ENCODE measurements at places on chromosomes 7 and 10. TPM values are rescaled to one million over a fixed set of nuclear protein-coding genes. Genes with fewer than 3 reads are reported as not detected.
A peak's percentile ranks its signal among the peaks of the same experiment; 100 is the strongest.

The SLC18A2 gene
- total RNA-seq: 1.3 TPM

DNA sequence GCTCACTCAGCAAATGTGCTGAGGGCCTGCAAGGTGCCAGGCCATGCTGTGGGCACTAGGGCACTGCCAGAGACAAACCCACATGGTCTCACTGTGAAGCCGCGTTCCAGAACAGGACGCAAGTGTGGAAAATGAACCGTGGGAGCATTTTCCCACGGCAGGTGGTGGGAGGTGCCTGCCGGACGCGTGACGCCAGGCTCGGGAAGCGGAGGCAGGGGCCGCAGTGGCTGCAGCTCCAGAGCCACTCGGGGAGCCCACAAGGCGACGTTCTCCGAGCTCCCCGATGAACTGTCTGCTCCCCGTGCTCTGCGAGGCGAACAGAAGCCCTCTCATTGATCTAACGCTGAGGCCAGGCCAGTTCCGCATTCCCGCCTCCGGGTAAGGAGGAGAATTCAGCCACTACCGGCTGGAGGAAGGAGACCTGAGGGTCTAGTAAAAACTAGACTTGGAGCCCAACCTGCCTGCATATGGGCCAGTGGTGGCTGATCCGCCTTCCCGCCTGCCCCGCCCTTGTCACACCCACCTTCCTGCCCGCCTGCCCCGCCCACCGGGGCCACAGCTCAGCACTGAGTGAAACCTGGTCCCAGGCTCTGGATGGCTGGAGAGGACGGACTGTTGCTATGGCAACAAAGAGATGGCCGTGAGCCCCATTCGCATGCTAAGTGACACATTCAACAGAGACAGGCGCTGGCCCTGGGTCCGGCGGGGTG lies 13.1 kb downstream of the ADGRA1 start:
- H3K4me3 ChIP-seq: no peak overlapping the region
- peaks cover 9% of the 10 kb centered on the region for H3K27me3 ChIP-seq
- no peak overlapping the region for H3K27ac ChIP-seq
- H3K36me3 ChIP-seq: peaks cover 3% of the 10 kb centered on the region
- DNase-seq: peak; percentile 34

The CYP26C1 gene
- total RNA-seq: 0.31 TPM

- peaks cover 1% of the 10 kb centered on the region for H3K27me3 ChIP-seq
- H3K36me3 ChIP-seq: no peaks in the 10 kb centered on the region
- H3K27ac ChIP-seq: no peak overlapping the region
- no peaks in the 10 kb centered on the region for H3K4me1 ChIP-seq
Measured at GRCh38 chr7:13028036-13028824, 340.8 kb downstream of the ARL4A start.

DNA sequence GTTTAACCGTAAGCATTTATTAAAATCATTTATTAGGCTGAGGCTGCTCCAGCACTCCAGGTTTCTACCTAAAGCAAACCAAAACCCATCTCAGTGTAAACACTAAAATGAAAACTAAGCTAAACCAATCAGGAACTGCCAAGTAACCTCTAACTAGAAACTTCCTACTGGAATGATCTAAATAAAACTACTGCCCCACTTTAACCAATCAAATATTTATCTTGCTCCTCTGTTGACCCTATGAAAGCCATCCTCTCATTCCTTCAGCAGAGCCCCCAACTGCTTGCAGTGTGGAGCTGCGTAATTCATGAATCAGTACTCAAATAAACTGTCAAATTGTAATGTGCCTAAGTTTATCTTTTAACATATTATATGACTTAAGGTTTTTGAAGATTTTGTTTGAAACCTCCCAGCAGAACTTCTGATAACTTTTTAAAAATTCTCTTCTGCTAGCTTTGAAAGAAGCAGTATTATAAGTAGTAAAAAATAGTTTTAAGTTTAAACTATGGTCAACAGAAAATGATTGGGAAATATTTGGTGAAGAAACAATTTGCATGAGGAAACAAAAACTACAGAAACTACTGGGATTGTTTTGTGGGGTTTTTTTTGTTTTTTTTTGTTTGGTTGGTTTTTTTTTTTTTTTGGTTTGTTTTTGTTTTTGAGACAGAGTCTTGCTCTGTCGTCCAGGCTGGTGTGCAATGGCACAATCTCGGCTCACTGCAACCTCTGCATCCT lies 47.4 kb downstream of the GPR37 start:
- H3K4me1 ChIP-seq: no peaks in the 10 kb centered on the region
- H3K27ac ChIP-seq: no peak overlapping the region
- no peaks in the 10 kb centered on the region for H3K27me3 ChIP-seq
- DNase-seq: no peak

DNA sequence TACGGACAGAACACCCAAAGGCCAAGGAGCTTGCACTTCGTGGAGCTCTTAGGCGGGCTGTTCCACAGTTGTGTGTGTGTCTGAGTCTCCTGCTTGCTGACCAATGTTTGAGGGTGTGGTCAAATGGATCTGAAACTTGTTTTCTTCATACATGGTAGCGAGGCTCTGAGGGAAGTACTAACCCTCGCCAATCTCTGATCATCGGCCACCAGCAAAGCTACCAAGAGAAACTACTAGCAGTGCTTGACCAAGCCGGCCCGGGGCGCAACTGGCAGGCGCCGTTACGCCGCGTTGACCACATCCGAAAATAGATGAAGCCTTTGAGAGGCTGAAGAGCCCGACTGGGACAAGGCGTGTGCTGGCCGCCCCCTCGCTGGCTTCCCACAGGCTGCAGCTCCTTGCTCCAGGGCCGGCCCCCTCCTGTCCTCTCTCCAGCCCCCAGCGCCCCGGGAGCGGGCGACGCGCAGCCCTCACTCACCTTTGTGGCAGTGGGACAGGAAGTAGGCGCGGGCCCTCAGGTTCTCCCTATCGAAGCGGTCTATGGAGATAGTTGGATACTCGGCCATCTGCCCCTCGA lies 384 bp downstream of the DCLRE1C start:
- H3K27ac ChIP-seq: peak overlapping the region; percentile 67
- no peaks in the 10 kb centered on the region for H3K36me3 ChIP-seq
- H3K4me1 ChIP-seq: peaks cover 23% of the 10 kb centered on the region
- DNase-seq: peak; percentile 37

The CASTOR2 gene
- total RNA-seq: 52.4 TPM

DNA sequence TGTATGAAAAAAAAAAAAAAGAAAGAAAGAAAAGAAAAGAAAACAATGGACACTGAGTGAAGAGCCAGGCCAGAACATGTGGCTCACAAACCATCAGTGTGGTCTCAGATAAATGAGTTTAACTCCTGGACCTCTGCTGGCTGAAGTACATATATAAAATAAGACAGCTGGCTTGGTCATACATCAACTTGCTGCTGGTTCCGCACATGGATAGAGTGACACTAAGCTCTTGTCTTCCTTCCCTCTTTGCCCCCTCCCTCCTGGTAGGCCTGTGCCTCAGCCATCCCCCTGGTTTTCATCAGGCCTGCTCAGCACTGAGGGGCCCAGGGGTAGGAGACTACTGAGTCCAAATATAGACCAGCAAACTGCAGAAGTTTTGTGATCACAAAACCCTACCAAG lies 58.1 kb upstream of the DGKI start:
- H3K4me3 ChIP-seq: no peak overlapping the region
- peaks cover 53% of the 10 kb centered on the region for H3K36me3 ChIP-seq
- DNase-seq: no peak
- no peaks in the 10 kb centered on the region for H3K4me1 ChIP-seq
- H3K27me3 ChIP-seq: peaks cover 2% of the 10 kb centered on the region

GRCh38 chr7:77697535-77697831 lies 1.2 kb downstream of the RSBN1L start:
- peak overlapping the region; percentile 99 for H3K4me3 ChIP-seq
- no peak for DNase-seq
- peak overlapping the region; percentile 91 for H3K27ac ChIP-seq
- peaks cover 32% of the 10 kb centered on the region for H3K4me1 ChIP-seq
- peaks cover 11% of the 10 kb centered on the region for H3K27me3 ChIP-seq

DNA sequence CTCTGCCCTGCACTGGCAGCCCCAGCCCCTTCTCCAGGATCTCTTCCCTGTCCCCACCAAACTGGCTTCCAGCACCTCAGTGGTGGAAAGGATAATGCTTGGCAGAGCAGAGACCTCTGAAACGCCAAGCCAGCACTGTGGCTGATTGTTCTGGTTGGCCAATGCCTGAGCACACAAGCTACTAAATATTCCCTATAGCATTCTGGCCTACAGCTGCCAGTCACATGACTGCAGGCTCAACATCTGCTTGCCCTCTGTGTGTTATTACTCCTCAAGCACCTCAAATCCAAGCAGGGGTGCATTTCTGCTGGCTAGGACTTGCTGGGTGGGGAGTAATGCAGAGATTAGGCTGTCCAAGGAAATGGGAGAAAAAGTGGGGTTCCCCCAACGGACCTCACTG lies 6.1 kb downstream of the TBATA start:
- H3K4me3 ChIP-seq: no peak overlapping the region
- no peak overlapping the region for H3K27ac ChIP-seq
- H3K27me3 ChIP-seq: peaks cover 10% of the 10 kb centered on the region

The PLAU gene
- 19.5 TPM for total RNA-seq

- H3K4me1 ChIP-seq: peaks cover 15% of the 10 kb centered on the region
- H3K27me3 ChIP-seq: peaks cover 3% of the 10 kb centered on the region
- no peak for DNase-seq
- H3K27ac ChIP-seq: no peak overlapping the region
- H3K36me3 ChIP-seq: peaks cover 5% of the 10 kb centered on the region
Measured at GRCh38 chr10:126012485-126012884, 116.1 kb downstream of the FANK1 start.

The TMEM229A gene
- 0.26 TPM for total RNA-seq

DNA sequence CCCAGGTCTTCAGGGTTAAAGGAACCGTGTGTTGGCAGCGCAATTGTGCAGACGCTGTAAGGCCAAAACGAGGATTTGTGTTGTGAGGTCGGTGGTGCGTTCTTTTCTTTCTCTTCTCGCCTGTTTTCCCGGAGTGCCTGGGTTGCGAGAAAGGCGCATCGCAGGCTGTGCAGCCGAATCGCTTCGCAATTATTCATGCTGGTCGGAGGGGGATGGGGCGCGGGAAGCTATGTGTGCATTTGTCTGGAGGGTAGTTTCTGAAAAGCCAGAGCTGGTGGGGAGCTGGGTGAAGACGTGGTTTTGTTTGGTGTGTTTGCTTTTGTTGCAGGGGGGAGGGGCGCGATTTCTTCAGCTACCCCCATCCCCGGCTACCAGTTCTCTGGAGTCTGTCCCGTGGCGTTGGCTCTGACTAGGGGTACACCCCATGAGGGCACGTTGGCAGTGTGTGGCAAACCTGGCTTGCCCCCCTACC lies 2.1 kb downstream of the MXI1 start:
- peaks cover 30% of the 10 kb centered on the region for H3K4me1 ChIP-seq
- peaks cover 9% of the 10 kb centered on the region for H3K36me3 ChIP-seq
- no peak overlapping the region for H3K27ac ChIP-seq
- DNase-seq: peak; percentile 42
- H3K27me3 ChIP-seq: peaks cover 23% of the 10 kb centered on the region

The SLC26A3 gene
- total RNA-seq: not detected

GRCh38 chr7:70347463-70348254 lies 749.4 kb downstream of the AUTS2 start:
- peaks cover 4% of the 10 kb centered on the region for H3K36me3 ChIP-seq
- H3K27ac ChIP-seq: no peak overlapping the region
- peaks cover 16% of the 10 kb centered on the region for H3K4me1 ChIP-seq
- H3K27me3 ChIP-seq: peaks cover 3% of the 10 kb centered on the region
- DNase-seq: no peak

DNA sequence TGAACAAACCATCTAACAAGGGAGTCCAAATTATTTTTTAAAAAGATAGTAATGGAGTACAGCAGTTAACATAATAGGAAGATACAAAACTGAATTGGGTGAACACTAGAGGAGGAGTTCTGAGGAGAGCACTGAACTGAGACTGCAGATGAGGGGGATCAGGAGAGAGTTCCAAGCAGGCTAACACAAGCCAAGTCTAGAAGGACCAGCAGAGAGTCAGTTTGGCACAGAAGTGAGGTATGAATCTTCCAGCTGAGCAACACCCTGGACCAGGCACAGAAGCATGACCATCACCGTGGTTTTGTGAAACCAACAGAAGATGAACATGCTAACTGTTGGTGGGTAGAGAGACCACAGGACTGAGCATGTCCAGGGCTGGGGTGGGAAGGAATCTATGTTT lies 30.8 kb upstream of the PLCE1 start:
- no peak overlapping the region for H3K27ac ChIP-seq
- H3K36me3 ChIP-seq: no peaks in the 10 kb centered on the region
- H3K27me3 ChIP-seq: peaks cover 2% of the 10 kb centered on the region
- H3K4me3 ChIP-seq: no peak overlapping the region
- no peak for DNase-seq

The ARID5B gene
- total RNA-seq: 0.62 TPM

DNA sequence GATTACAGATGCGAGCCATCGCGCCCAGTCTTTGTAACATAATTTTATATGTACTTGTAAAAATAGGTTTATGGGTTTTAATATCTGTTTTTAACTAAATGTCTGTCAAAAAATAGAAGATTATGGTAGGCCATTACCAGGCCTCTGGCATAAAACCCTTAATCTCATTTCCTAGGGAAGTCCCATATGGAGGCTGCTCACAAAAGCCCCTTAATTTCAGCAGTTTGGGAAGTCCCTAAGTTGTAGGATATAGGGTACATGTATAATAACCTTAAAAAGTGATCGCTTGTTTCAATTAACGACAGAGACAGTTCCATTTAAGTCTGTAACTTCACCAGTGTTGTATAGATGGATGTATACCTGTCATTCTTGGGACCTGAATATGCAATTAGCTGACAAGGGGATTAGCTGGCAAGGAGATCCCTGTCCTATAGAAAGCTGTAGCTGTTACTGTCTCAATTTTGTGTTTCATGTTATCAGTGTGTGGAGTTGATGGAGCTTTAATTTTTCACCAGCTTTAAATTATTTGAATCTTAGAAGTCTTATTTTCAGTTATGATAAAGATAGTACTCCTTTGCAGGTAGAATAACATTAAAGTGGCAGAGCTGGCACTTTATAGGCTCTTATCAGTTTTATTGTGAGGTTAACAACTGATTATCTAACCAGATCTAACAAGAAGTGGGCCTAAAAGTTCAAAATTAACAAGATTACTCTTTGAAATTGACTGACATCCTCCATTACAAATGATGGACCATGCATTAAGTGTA lies 10.5 kb downstream of the TRIM24 start:
- peaks cover 16% of the 10 kb centered on the region for H3K36me3 ChIP-seq
- peaks cover 2% of the 10 kb centered on the region for H3K27me3 ChIP-seq
- no peak for DNase-seq
- no peak overlapping the region for H3K27ac ChIP-seq
- H3K4me1 ChIP-seq: peaks cover 32% of the 10 kb centered on the region
- H3K4me3 ChIP-seq: no peak overlapping the region

DNA sequence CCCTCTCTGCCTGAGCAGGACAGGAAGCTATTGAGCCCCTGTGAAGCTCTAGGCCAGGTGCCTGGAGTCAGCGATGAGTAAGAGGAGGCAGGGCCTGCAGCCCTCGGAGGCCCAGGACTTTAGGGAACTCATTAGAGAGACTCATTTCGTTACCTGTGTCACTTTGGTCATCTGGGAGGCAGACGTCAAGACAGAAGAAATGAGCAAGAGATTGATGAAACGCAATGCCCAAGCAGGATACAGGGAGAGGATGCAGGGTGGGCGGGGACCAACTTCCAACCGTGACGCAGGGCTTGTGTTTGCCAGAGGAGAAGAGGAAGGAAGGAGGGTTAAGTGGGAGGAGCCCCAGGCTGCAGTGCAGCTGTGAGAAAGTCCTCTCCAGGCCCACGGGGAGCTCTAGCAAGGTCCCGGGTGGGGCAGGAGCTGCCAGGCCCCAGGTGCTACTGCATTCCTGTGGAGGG lies 26.4 kb upstream of the GNA12 start:
- no peak overlapping the region for H3K27ac ChIP-seq
- peak; percentile 52 for DNase-seq
- peaks cover 5% of the 10 kb centered on the region for H3K27me3 ChIP-seq
- H3K36me3 ChIP-seq: no peaks in the 10 kb centered on the region
- H3K4me3 ChIP-seq: no peak overlapping the region
- H3K4me1 ChIP-seq: peaks cover 27% of the 10 kb centered on the region

Measured in endothelial cell (in vitro differentiated cells).